Activated T-cell treated with anti-CD3 and anti-CD28 coated beads, Interleukin-2, amount 50 U/mL, for 4 hours (primary cell): ENCODE measurements at places on chromosomes 2 and 18. TPM values are rescaled to one million over a fixed set of nuclear protein-coding genes. Genes with fewer than 3 reads are reported as not detected.

TBC1D8 gene
- total RNA-seq: 1.1 TPM

PPP1R1C gene
- not detected for total RNA-seq

UGT1A8 gene
- not detected for total RNA-seq

LRRTM1 gene
- total RNA-seq: not detected

ECEL1 gene
- 0.20 TPM for total RNA-seq

CHST9 gene
- total RNA-seq: not detected

ADI1 gene
- total RNA-seq: 25.7 TPM

CIDEA gene
- not detected for total RNA-seq

PIKFYVE gene
- total RNA-seq: 13.1 TPM

AQP12B gene
- total RNA-seq: not detected

ACMSD gene
- total RNA-seq: not detected

B3GNT2 gene
- 26.2 TPM for total RNA-seq

HOXD12 gene
- not detected for total RNA-seq

STPG4 gene
- total RNA-seq: not detected
